ENCODE measurements at places on chromosomes 13 and 19.

GRCh38 chr19:46840498-46840942, 10.1 kb downstream of the AP2S1 start:
- DNase-seq, result peak; percentile 57
- peak overlapping the region; percentile 39 for H3K27ac ChIP-seq
- H3K4me1 ChIP-seq, result no peaks in the 10 kb centered on the region

- H3K4me3 ChIP-seq, result no peak overlapping the region
- no peaks in the 10 kb centered on the region for H3K27me3 ChIP-seq
- H3K4me1 ChIP-seq, result no peaks in the 10 kb centered on the region
- H3K36me3 ChIP-seq, result no peaks in the 10 kb centered on the region
- DNase-seq, result no peak
- H3K27ac ChIP-seq, result no peak overlapping the region
Observed at GRCh38 chr19:47322058-47322457, 9.9 kb upstream of the C5AR2 start.

GRCh38 chr13:112058941-112059340, 8.0 kb upstream of the SOX1 start:
- DNase-seq, result no peak
- H3K4me1 ChIP-seq, result no peaks in the 10 kb centered on the region
- no peaks in the 10 kb centered on the region for H3K36me3 ChIP-seq
- no peaks in the 10 kb centered on the region for H3K27me3 ChIP-seq
- H3K27ac ChIP-seq, result no peak overlapping the region

DNA sequence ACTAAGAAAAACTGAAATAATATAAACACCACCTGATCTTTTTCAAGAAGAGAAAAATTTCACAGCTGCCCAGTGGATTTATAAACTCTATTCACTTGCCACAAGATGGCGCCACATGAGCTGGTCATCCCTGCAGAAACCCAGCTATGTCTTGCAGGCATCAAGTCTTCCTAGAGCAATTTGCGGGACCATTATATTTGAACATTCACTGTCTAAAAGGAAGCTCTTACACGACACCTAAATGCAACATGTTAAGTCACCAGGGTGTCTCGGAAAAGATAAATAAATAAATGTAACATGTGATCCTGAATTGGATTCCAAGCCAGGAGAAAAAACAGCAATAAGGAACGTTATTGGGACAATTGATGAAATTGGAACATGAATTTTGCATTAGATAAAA, 20.3 kb upstream of the AKT2 start:
- H3K27ac ChIP-seq, result no peak overlapping the region
- no peak overlapping the region for H3K4me3 ChIP-seq

GRCh38 chr13:29543230-29544215, 52.0 kb downstream of the SLC7A1 start:
- H3K27me3 ChIP-seq, result no peaks in the 10 kb centered on the region
- no peak for DNase-seq
- no peaks in the 10 kb centered on the region for H3K36me3 ChIP-seq
- H3K27ac ChIP-seq, result no peak overlapping the region
- H3K4me1 ChIP-seq, result no peaks in the 10 kb centered on the region

- H3K27ac ChIP-seq, result no peak overlapping the region
- no peaks in the 10 kb centered on the region for H3K27me3 ChIP-seq
- no peaks in the 10 kb centered on the region for H3K4me1 ChIP-seq
Observed at GRCh38 chr13:98792785-98793495, 40.5 kb upstream of the SLC15A1 start.

- H3K27me3 ChIP-seq, result no peaks in the 10 kb centered on the region
- no peak overlapping the region for H3K27ac ChIP-seq
- H3K36me3 ChIP-seq, result no peaks in the 10 kb centered on the region
- H3K4me3 ChIP-seq, result no peak overlapping the region
Observed at GRCh38 chr19:31499281-31500196, 150.3 kb upstream of the TSHZ3 start.

DNA sequence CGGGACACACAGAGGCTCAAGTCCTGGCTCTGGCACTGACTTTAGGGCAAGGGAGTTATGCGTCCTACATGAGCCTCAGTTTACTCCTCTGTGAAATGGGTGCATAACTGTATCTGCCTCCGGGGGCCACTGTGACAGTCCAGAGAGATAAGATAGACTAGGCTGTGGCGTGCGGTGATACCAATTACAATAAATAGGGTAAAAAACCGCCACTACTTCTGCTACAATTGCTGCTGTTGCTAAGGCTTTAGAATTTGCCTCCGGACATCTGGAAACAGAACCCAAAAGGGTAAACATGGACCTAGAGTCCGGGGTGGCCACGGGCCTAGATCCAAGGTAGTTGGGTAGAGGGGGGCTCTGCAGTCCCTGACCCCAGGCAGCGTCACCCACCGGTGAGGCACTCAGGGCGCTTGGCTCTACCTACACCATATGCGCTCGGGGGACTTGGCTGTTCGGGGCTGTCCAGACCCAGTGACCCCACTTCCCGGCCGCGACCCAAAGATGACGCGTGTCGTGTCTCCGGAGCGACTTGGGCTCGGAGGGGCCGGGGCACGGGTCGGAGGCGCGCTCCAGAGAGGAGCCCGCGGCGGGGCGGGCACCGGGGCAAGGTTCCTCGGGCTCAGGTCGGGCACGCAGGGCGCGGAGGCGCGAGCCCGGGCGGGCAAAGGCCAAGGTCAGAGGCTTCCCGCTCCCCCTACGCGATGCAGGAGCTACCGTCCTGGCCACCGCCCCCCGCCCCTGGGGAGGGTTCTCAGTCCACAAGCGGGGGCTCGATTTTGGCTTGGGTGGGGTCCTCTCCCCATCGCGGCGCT, 1.1 kb downstream of the INSR start:
- peak; percentile 45 for DNase-seq
- H3K27ac ChIP-seq, result peak overlapping the region; percentile 96
- H3K27me3 ChIP-seq, result no peaks in the 10 kb centered on the region
- peak overlapping the region; percentile 100 for H3K4me3 ChIP-seq
- H3K36me3 ChIP-seq, result no peaks in the 10 kb centered on the region

DNA sequence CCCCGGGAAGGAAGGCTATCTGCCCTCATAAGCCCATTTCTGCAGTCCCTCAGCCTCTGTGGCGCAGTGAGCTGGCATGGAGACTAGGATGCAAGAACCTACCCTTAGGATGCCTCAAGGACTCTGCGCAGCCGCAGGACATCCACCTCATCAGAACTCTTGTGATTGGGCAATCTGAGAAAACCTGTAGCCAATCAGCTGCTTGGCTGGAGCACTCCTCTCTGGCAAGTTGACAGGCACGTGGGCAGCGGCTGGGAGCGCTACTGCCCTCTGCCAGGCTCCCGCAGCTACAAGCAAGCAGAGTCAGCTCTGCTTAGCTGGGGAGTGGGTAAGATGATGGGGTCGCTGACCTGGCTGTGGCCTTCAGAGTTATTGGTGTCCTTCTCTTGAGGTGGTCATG, 1.5 kb upstream of the ECSIT start:
- no peak overlapping the region for H3K4me3 ChIP-seq
- H3K27me3 ChIP-seq, result no peaks in the 10 kb centered on the region
- peak overlapping the region; percentile 81 for H3K27ac ChIP-seq

GRCh38 chr19:20565321-20566018, at the start of gene ZNF737:
Gene ZNF737, minus strand, starts transcription at chr19:20565781. Its CDS starts 141 bp downstream, at chr19:20565640.
- no peaks in the 10 kb centered on the region for H3K36me3 ChIP-seq
- no peaks in the 10 kb centered on the region for H3K27me3 ChIP-seq
- peak; percentile 94 for DNase-seq
- H3K4me3 ChIP-seq, result peak within 1 kb of the TSS; percentile 51
- H3K4me1 ChIP-seq, result no peaks in the 10 kb centered on the region

DNA sequence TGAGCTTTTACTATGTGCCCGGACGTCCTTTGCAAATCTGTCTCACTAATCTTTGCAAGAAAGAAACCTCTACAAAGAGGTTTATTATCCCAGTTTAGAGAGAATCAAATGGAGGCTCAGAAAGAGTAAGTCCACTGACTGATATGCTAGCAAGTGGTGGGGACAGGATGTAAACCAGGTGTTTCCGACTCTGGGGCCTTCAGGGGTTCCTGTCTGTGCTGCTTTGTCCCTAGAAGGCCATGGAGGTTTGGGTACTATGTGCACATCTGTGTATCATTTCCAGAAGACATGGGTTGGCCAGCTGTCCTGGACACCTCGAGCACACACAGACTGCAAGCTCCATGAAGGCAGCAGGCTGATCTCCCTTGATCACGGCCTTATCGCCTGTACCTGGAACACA, 1.2 kb upstream of the KPTN start:
- DNase-seq, result no peak
- no peaks in the 10 kb centered on the region for H3K4me1 ChIP-seq
- no peaks in the 10 kb centered on the region for H3K36me3 ChIP-seq

- no peaks in the 10 kb centered on the region for H3K27me3 ChIP-seq
- H3K36me3 ChIP-seq, result no peaks in the 10 kb centered on the region
- peak; percentile 92 for DNase-seq
- H3K4me1 ChIP-seq, result no peaks in the 10 kb centered on the region
- peak within 1 kb of the TSS; percentile 66 for H3K27ac ChIP-seq
- peak within 1 kb of the TSS; percentile 75 for H3K4me3 ChIP-seq
Observed at GRCh38 chr19:46346821-46347571, at the start of gene PPP5C. Gene PPP5C, plus strand, starts transcription at chr19:46347087. Its CDS starts 10 bp downstream, at chr19:46347097.

- H3K36me3 ChIP-seq, result no peaks in the 10 kb centered on the region
- peak overlapping the region; percentile 84 for H3K4me3 ChIP-seq
- H3K4me1 ChIP-seq, result peaks cover 5% of the 10 kb centered on the region
- H3K27me3 ChIP-seq, result no peaks in the 10 kb centered on the region
- DNase-seq, result peak; percentile 50
Observed at GRCh38 chr19:10565028-10565566, 713 bp downstream of the KRI1 start.

GRCh38 chr13:98975822-98976261, 2.0 kb downstream of the DOCK9 start:
- H3K27ac ChIP-seq, result peak overlapping the region; percentile 11
- DNase-seq, result no peak
- H3K4me3 ChIP-seq, result no peak overlapping the region

GRCh38 chr13:95433537-95433936, 119.0 kb upstream of the CLDN10 start:
- H3K4me3 ChIP-seq, result no peak overlapping the region
- H3K27me3 ChIP-seq, result no peaks in the 10 kb centered on the region
- DNase-seq, result no peak
- H3K4me1 ChIP-seq, result no peaks in the 10 kb centered on the region
- no peak overlapping the region for H3K27ac ChIP-seq

DNA sequence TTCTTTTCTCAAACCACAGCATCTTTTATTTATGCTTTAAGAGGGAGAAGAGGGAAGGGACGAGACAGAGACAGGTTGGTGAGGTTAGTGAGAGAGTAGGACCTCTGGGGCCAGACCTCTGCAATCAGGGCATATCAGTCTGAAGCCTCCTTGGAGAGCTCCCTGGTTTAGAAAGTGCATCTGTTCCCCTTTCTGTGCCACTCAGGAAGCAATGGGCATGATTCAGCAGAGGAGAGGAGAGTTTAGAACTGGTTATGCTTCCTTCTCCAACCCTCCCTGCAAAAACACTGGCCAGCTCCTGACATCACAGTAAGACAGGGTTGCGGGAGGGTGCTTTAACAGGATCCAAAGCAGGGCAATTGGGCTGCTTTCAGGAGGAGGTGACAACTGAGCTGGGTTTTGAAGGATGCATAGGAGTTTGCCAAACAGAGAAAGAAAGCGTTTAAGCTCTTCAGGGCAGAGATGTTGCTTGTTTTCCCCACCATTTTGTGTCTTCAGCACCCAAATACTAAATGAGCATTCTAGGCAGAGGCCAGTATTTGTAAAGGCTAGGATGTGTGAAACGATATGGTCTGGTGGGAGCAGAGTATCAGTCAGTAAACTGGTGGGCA, 33.1 kb downstream of the CERS4 start:
- H3K4me1 ChIP-seq, result no peaks in the 10 kb centered on the region
- H3K4me3 ChIP-seq, result no peak overlapping the region
- no peak for DNase-seq
- no peaks in the 10 kb centered on the region for H3K27me3 ChIP-seq
- no peak overlapping the region for H3K27ac ChIP-seq
- no peaks in the 10 kb centered on the region for H3K36me3 ChIP-seq

DNA sequence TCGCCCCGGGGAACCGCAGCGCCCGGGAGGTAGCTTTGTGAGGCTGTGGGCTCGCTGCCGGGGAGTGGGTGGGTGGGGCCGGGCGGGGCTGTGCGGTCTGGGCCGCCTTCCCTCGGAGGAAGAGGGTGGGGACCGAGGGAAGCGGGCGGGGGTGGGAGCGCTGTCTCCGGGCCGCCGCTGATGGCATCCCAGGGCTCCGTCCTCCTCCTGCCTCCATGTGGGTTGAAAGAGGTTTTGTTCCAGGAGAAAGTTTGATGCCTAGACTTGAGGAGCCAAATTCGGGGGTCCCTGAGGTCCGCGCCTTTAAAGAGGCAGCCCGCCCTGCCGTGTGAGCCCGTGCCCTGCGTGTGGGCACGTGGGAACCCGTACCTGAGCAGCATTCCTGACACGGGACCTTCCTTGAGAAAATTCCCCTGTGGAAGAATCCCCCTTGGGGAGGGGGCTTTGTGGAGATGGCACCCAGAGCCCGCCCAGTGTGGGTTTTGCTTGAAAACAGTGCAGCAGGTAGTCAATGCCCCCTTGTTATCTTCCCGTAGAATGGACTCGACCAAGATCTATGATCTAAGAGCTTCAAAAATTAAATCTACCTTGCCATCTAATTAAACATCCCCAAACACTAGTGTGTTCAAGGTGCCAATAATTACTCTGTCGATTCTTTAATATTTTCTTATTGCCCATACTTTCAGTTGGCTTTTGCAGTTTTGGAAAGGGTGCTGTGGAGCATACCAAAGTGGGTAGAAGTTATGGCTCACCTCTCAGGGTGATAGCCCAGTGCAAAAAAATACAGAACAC, 107.8 kb downstream of the RXFP2 start:
- H3K27ac ChIP-seq, result peak overlapping the region; percentile 71
- H3K4me1 ChIP-seq, result no peaks in the 10 kb centered on the region
- DNase-seq, result no peak
- no peaks in the 10 kb centered on the region for H3K27me3 ChIP-seq

DNA sequence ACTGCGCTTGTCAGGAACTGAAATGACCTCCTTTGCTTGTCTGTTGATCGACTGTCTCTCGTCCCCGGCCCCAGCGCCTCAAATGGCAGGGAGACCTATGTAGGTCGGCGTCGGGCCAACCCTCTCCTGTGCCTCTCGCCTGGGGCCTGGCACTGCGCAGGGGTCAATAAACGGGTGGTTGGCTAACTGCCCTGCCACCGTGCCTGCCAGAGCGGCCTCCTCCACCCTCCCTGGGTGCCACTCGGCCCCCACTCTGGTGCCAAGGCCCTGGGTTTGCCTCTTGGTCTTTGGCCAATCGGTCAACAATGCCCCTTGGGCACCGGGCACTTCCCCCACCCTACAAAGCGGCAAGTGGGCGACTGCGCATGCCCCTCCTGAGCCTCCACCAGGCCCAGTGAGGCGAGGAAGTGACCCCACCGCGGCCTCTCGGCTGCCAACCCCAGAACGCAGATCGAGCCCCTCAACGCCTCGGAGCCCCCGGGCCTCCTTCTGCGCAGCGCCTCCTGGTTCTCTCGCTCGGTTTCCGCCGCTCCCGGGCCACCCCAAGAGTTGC, 1.1 kb downstream of the KEAP1 start:
- H3K27me3 ChIP-seq, result no peaks in the 10 kb centered on the region
- H3K27ac ChIP-seq, result peak overlapping the region; percentile 89
- peak; percentile 68 for DNase-seq
- peak overlapping the region; percentile 73 for H3K4me3 ChIP-seq

GRCh38 chr19:5949792-5950305, 28.1 kb downstream of the RANBP3 start:
- H3K4me1 ChIP-seq, result peaks cover 29% of the 10 kb centered on the region
- no peaks in the 10 kb centered on the region for H3K36me3 ChIP-seq
- no peak overlapping the region for H3K4me3 ChIP-seq
- H3K27ac ChIP-seq, result peak overlapping the region; percentile 78
- no peak for DNase-seq

GRCh38 chr19:17075864-17076542, 426 bp downstream of the MYO9B start:
- peaks cover 22% of the 10 kb centered on the region for H3K4me1 ChIP-seq
- H3K27me3 ChIP-seq, result no peaks in the 10 kb centered on the region
- peak overlapping the region; percentile 84 for H3K4me3 ChIP-seq
- peak overlapping the region; percentile 91 for H3K27ac ChIP-seq

GRCh38 chr13:65670014-65670625, 1560.0 kb downstream of the PCDH9 start:
- H3K4me3 ChIP-seq, result no peak overlapping the region
- H3K4me1 ChIP-seq, result no peaks in the 10 kb centered on the region
- H3K36me3 ChIP-seq, result no peaks in the 10 kb centered on the region
- DNase-seq, result no peak
- H3K27me3 ChIP-seq, result no peaks in the 10 kb centered on the region

Data from uterus (tissue), 4 donors.